ENCODE measurements at places on chromosomes 13 and 19.
A peak's percentile ranks its signal among the peaks of the same experiment; 100 is the strongest.

DNA sequence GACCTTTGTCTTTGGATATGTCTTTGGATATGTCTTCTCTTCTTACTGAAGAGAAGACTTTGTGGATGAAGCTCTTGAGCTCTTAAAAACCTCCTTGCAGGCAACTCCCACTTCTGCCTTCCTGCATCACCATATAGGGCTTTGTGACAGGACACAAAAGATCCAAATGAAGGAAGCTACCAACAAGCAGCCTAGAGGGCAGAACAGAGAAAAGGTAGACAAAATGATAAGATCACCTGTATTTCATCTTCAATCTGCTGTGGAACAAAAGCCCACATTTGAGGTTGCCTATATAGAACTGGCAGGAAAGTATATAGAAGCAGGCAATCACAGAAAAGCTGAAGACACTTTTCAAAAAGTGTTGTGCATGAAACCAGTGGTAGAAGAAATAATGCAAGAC is 42.5 kb downstream of the N4BP2L1 start:
- no peak for DNase-seq

- peak; percentile 84 for DNase-seq
Observed at GRCh38 chr13:64234255-64234654, 2818.6 kb upstream of the PCDH20 start.

- no peak for DNase-seq
Observed at GRCh38 chr19:35414442-35414841, 33.6 kb upstream of the FFAR2 start.

GRCh38 chr19:51501594-51502263 is at the start of gene SIGLEC12:
TSS of gene SIGLEC12 (minus strand) at chr19:51501800. CDS start at chr19:51501733, 67 bp downstream.
- DNase-seq = no peak

GRCh38 chr13:38850868-38851626 is 139.6 kb downstream of the STOML3 start:
- DNase-seq = no peak

GRCh38 chr13:60936281-60936680 is 479.4 kb downstream of the PCDH20 start:
- no peak for DNase-seq

GRCh38 chr19:8340341-8341096 is 2.5 kb downstream of the KANK3 start:
- DNase-seq = no peak

DNA sequence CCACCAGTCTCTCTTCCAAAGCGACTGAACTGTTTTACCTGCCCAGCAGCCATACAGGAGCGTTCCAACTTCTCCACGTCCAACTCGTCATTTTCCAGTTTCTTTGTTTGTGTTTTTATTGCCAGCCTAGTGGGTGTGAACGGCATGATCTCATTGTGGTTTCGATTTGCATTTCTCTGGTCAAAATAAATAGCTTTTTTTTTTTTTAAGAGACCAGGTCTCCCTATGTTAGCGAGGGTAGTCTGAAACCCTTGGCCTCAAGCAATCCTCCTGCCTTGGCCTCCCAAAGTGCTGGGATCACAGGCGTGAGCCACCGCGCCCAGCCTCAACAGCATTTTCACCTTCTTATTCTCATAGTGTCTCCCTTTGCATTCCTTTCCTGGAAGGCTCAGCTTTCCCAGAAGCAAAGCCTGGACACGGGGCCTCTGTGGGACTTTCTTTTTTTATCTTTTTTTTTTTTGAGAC is 4.2 kb upstream of the JSRP1 start:
- peak; percentile 45 for DNase-seq

DNA sequence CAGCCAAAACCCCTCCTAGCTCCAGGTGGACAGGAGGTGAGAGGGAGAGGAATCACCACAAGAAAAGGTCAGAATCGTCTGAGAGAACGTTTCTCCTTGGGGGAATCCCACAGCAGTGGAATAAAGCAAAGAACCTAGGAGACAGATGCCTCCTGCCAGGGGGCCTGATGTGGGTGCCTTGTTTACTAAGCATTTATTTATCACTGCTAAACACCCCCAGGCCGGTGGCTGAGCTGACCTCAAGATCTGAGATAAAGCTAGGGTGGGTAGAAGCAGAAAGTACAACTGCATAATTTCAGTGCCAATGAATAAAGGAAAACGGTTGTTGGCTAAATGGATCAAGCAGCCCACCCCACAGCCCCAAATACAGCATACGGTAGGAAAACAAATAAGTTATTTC is 33.9 kb upstream of the ATP11A start:
- DNase-seq = no peak

DNA sequence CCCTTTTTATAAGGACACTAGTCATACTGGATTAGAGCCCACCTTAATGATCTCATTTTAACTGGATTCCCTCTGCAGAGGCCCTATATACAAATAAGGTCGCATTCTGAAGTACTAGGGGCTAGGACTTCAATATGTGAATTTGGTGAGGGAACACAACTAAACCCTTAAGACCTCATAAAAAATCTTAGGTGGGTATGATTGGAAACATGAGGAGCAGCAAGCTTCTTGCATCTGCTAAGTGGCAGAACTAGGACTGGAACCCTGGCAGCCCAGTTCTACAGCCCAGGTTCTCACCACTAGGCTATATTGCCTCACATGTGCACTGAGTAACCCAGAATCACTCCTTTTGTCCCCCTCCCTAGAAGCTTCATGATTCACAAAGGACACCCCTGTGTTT is 17.1 kb upstream of the GRWD1 start:
- DNase-seq = no peak

All from EL (cell line).